ENCODE measurements at places on chromosomes 3 and 15.

DNA sequence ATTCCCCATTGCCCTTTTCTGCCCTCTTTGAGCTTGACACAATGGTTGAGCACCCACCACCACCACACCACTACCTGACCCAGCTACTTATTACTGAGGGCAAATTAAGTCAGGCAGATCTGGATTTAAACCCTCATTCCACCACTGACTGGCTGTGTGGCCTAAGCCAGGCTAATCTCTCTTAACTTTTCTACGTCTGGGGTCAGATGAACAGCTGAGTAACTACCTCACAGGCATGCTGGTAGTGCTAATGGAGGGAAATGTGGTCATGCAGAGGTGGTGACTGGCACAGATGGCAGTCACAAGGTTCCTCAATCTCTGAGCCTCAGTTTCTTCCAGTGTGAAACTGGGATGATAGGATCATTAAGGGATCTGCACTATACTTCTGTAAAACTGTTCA lies 4.3 kb upstream of the MRPS25 start:
- DNase-seq: no peak

GRCh38 chr15:51917493-51917892 lies 54.1 kb downstream of the LEO1 start:
- DNase-seq: no peak

- DNase-seq: peak; percentile 71
Observed at GRCh38 chr3:10437272-10437994, 68.0 kb downstream of the ATP2B2 start.

GRCh38 chr3:65636326-65636725 lies 402.4 kb downstream of the MAGI1 start:
- no peak for DNase-seq

DNA sequence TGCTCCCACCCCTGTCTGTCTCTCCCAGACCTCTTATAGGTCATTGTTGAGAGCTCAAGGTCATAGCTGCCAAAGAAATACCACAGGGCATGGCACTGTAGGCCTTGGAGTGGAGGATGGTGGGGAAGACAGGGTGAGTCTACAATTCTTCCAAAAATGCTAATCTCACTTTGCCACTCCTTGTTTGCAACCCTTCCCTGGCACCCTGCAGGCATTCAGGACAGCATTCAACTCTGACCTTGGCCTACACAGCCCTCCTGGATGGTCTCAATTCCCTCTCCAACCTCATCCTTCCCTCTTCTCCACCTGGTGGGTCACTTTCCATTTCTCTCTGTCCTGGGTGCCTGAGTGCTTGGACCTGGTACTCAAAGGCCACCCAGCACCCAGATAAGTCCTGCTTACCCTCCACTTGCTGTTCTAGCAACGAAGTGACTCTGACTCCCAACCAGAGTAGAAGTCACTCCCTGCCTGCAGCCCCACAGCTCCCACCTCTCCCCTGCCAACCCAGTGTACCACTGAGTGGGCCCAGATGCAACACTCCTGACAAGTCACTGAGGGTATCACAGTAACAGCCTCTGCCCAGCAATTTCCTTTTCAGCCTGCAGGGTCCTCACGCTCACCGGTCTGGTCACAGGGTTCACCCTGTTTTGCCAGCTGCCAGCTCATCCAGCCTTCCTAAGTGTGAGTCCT lies 36.6 kb downstream of the AMOTL2 start:
- no peak for DNase-seq

DNA sequence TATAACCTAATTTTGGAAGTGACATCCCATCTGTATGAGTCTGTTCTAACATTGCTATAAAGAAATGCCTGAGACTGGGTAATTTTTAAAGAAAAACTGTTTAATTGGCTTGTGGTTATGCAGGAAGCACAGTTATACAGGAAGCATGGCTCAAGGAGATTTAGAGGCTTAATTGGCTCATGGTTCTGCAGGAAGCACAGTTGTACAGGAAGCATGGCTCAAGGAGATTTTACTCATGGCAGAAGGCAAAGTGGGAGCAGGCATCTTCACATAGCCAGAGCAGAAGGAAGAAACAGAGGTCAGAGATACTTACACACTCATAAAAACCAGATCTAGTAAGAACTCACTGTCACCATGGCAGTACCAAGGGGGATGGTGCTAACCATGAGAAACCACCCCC lies 193.1 kb upstream of the ADAMTS9 start:
- DNase-seq: no peak

GRCh38 chr3:179806177-179806576 lies 153.3 kb downstream of the USP13 start:
- no peak for DNase-seq

- no peak for DNase-seq
Observed at GRCh38 chr3:169286214-169286613, 377.3 kb downstream of the MECOM start.

GRCh38 chr3:72101494-72101893 lies 316.5 kb upstream of the PROK2 start:
- DNase-seq: no peak

DNA sequence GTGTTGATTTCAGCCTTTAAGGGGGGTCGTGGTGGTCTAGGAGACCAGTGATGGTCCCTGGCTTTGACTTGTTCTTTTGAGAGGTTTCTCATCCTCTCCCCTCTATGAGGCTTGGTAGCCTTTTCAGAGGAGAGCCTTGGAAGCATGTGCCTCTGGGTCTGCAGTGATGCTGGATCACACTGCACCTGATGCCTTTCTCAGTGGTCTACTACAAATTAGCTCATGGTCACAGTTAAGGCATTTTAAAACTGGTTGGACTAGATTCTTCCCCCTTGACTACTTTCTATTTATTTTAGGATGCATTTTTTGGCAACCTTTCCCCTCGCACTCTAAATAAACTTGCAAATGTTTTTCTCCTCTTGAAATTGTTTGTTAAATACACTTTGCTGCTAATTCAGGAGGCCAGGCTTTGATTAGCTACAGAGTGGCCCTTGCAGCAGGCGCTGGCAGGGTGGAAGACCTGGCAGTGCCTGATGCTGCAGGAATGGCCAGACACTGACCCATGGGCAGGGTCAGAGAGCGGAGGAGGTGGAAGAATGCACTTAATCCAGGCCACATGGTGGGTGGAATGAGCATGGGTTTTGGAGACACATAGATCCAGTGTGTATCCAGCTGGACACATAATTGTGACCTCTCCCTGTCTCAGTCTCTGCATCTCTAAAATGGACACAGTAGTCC lies 318.8 kb upstream of the CTDSPL start:
- no peak for DNase-seq

DNA sequence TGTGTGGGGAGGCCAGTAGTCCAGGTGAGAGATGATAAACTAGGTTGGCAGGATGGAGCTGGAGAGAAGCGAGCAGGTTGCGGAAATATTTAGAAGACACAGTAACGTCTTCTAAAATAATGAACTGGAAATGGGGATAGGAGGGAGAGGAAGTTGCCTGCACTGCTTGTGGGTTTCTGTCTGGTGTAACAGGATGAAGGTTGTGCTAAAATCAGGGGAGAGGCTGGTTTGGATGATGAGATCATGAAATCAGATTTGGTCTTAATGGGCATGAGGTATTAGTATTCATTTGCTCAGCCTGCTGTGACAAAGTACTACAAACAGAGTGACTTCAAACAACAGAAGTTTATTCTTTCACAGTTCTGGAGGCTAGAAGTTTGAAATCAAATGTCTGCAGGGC lies 32.1 kb upstream of the TNFAIP8L3 start:
- no peak for DNase-seq

GRCh38 chr15:78049691-78050440 lies 27.6 kb downstream of the TBC1D2B start:
- DNase-seq: peak; percentile 64
